ENCODE measurements at places on chromosomes 1 and 21.

GRCh38 chr21:24583473-24583872, 1023.8 kb downstream of the MRPL39 start:
- DNase-seq: no peak

DNA sequence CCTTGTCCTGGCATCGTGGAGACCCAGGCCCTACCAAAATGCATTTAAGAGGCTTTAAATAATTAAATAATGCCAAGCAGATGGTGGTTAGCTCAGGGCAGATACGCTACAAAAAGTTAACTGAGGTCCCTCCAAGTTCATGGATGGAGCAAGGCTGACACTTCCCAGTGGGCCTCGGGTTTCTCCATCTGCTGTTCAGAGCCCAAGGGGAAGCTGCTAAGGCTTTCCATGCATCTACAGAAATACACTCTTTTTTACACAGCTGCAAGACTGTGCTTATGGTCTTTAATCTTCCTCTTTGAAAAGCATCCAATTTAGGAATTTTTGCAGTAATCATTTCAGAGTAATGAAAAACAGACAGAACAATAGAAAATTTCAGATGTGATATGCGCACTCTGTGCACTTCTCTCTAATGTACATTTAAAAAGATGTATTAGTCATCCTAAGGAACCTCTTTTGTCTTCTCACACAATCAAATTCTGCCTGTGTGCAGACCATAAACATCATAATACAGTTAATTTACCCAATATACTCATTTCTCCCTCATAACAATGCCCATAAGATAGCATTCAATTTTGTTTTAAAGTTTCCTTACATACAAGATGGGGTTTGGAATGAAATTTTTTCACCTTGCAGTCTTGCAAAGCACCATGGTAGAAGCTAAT, 173.2 kb upstream of the ATP1B1 start:
- DNase-seq: no peak

DNA sequence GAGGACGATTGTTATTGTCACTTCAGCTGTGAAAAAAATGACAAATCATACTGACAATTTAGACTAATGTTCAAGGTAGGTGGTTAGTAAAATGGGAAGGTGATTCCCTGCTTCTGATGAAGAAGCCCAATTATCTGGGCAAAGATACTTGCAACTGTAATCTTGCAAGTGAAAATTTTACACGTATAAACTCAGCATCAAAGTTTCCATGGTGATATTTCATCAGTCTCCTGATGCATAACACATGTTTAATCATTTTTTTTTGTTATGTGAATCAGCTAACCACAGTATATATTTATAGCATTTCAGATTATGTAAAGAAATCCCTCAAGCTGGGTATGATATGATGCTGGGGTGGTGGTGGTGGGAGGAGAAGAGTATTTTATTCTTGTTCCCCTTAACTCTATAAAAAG, 16.4 kb upstream of the KCNK1 start:
- DNase-seq: no peak

GRCh38 chr1:226792368-226792767, 53.3 kb upstream of the ITPKB start:
- DNase-seq: no peak

DNA sequence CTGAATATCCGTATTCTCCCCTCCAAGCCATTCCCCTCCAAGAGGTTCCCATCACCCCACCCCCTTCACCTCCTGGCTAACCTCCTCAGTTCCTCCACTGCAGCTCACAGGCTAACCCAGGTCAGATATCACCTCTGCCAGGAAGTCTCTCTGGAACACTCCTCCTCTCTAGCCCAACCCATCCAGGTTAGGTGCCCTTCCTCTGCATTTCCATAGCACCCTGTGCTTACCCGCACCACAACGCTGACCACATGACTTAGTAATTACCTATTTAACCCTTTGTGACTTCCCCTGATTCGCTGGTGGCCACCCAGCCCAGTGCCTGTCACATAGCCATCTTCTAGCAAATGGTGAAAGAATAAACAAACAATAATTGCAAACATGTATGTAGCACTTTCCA, 49.5 kb upstream of the IFFO2 start:
- no peak for DNase-seq

GRCh38 chr1:36151845-36152203, 2.5 kb upstream of the TRAPPC3 start:
- no peak for DNase-seq

DNA sequence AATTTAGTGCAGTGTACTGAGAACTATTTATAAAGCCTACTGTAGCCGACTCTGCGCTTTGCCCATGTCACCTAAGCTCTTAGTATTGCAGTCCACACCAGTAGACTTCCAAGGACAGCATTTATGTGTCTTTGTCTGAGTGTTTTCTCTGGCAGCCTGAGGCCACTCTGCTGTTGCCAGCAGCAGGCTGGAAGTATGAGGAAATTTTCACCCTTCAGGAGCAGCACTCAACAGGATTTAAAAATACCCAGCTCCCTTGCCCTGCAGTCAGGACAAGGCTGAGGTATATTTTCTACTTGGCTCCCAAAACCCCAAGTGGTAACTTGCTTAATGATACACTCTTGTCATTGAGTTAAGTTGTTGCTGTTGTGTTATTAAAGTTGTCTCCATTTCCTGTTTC, 230.1 kb downstream of the SRGAP2C start:
- DNase-seq: no peak

- DNase-seq: no peak
Observed at GRCh38 chr21:14591377-14591776, 45.3 kb upstream of the SAMSN1 start.

DNA sequence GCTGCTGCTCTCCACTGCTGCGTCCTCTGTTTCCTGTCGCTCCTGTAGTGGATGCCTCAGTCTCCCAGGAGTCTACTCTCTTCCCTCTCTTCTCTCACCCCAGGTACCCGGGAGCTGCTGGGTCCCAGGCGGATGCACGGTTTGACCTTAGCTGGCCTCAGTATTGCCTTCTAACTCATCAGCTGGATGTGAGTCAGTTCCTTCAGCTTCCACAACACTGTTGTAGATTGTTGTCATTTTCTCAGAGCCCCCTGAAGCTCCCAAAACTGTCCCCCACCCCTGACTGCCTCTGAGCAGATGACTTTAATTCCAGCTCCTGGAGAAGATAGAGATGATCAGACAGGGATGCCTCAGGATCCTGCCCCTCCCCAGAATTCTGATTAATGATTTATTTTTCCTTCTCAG, 7.2 kb downstream of the CNIH3 start:
- no peak for DNase-seq
